Tibial artery (tissue), 4 donors: ENCODE measurements at places on chromosomes 7 and 10.
A peak's percentile ranks its signal among the peaks of the same experiment; 100 is the strongest.

- H3K36me3 ChIP-seq, result no peaks in the 10 kb centered on the region
- no peak for DNase-seq
- no peaks in the 10 kb centered on the region for H3K27me3 ChIP-seq
- no peak overlapping the region for H3K27ac ChIP-seq
Measured at GRCh38 chr10:96902731-96903358, 70.7 kb downstream of the LCOR start.

DNA sequence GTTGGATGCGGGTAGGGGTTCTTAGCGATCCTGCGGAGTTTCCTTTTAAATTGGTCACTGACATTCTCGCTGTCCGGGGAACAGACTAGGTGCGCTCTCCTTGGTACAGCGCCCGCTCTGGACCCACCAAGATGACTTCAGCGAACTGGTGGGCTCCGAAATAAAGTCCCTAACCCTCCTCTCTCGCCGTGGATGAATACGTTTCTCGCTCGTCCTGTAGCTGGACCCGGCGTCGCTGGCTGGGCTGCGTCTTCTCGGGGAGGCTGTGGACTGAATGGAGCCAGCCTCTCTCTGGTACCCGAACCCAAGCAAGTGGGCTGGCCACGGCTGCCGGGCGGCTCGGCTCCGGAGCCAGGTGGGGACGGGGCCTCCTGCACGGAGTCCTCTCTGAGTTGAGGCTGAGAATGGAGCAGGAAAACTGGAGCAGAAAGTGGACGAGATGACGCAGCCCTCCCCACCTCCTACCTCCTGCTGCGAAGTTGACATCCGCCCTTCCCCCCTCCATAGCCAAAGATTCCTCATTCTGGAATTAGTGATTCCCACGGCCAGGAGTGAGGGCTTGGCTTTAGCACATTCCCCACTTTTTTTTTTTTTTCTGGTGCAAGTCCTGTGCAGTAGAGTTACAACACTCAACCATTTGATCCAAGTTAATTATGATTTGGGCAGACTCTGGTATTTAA is 1.5 kb downstream of the UNC5B start:
- H3K4me3 ChIP-seq, result peak overlapping the region; percentile 88
- peaks cover 27% of the 10 kb centered on the region for H3K4me1 ChIP-seq
- no peaks in the 10 kb centered on the region for H3K27me3 ChIP-seq
- H3K36me3 ChIP-seq, result no peaks in the 10 kb centered on the region

GRCh38 chr7:76244781-76245391 is 43.2 kb downstream of the SRRM3 start:
- H3K4me1 ChIP-seq, result no peaks in the 10 kb centered on the region
- no peaks in the 10 kb centered on the region for H3K36me3 ChIP-seq
- no peak overlapping the region for H3K27ac ChIP-seq
- DNase-seq, result no peak

DNA sequence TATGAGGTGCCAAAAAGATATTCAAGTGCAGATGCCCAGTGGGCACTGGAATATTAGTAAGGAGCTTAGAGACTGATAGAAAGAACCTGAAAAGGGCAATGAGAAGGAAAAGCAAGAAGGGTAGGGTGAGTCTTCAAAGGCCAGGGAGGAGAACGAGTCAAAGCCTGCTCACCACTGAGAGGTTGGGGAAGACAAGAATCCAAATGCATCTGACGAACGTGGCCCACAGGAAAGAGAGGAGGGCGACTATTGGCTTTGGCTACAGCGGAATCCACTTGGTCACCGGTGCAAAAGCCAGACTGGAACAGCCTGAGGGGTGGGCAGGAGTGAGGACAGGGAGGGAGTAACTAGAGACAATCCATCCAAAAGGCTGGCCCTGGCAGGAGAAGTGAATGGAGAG is 216.7 kb upstream of the KLF14 start:
- DNase-seq, result no peak
- H3K4me1 ChIP-seq, result peaks cover 17% of the 10 kb centered on the region
- peaks cover 20% of the 10 kb centered on the region for H3K36me3 ChIP-seq
- H3K27me3 ChIP-seq, result no peaks in the 10 kb centered on the region
- no peak overlapping the region for H3K4me3 ChIP-seq

DNA sequence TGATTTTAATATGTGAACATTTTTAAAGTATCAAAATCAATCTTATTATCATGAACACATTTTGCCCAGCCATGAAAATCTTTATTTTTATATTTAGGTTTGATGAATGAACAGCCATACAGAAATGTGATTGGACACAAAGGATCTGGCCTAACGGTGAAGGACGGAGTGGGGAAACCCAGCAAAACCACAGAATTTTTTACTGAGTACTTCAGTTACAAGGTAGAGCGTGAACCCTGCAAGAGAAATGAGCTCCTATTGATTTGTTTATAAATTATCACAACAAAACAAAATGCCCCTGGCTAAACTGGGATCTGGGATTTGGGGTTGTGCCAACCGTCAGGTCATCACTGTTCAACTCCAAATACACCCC is 118.8 kb downstream of the JAZF1 start:
- H3K27me3 ChIP-seq, result no peaks in the 10 kb centered on the region
- no peak overlapping the region for H3K4me3 ChIP-seq
- no peaks in the 10 kb centered on the region for H3K4me1 ChIP-seq
- no peaks in the 10 kb centered on the region for H3K36me3 ChIP-seq

DNA sequence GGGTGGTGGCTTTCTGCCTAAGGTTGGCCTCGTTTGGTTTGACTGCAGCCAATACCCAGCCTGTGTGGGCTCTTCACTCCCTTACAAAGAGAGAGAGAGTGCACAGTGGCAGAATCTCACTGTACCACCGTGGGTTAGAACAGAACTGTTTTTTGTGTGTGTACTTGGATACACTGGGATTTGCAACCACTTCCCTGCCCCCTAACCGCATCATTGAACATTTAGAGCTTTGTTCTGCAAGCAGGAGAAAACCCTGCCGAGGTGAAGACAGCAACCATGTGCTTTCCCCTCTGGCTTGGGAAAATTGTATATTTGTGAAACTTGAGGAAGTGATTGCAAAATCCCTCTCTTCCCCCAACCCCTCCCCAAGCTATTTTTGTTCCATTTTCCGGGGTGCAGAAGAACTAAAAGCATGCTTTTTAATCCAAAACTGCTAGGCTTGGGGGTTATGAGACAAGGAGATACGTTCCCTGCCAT is 201.2 kb downstream of the TCF7L2 start:
- H3K36me3 ChIP-seq, result peaks cover 66% of the 10 kb centered on the region
- DNase-seq, result no peak
- H3K27ac ChIP-seq, result no peak overlapping the region
- no peak overlapping the region for H3K4me3 ChIP-seq
- H3K27me3 ChIP-seq, result no peaks in the 10 kb centered on the region
- peaks cover 2% of the 10 kb centered on the region for H3K4me1 ChIP-seq

DNA sequence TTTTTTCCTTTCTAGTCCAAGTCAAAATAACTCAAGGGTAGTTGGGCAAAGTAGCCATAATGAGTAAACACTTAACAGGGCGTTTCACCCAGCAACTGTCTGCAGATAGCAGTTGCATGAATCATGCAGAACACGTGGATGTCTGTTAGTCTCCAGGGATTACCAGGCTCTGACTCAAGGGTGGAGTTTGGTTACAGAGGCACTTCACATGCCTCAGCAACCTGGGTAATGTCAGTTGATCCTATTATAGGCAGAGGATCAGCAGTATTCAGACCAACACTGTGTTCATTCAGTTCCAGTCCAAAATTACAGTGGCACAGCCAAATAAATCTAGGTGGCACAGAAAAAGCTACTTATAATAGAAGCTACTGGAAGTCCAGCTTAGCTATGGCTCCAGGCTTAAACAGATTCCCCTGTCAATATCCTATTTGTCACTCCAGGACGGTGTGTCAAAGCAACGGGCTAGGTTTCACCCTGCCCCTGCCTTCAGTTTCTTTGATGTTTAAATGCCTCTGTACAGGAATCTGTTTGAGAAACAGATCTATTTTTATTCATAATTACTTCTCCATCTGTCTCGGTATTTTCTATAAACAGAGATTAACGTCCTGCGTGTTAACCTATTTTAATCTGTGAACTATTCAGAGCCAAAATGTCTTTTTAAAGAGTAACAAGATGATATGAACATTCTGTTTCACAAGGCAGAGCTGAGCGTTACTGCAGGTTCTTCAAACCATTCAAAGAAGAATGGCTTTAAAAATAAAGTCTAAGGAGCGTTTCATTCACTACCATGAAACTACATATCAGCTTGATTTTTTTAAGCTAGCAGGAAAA is 162.6 kb upstream of the AKR1E2 start:
- H3K27ac ChIP-seq, result peak overlapping the region; percentile 84
- no peaks in the 10 kb centered on the region for H3K27me3 ChIP-seq
- no peaks in the 10 kb centered on the region for H3K36me3 ChIP-seq
- H3K4me1 ChIP-seq, result no peaks in the 10 kb centered on the region
- peak; percentile 88 for DNase-seq

- no peak for DNase-seq
- no peaks in the 10 kb centered on the region for H3K36me3 ChIP-seq
- no peak overlapping the region for H3K4me3 ChIP-seq
- H3K4me1 ChIP-seq, result no peaks in the 10 kb centered on the region
- H3K27ac ChIP-seq, result no peak overlapping the region
Measured at GRCh38 chr10:35185260-35186034, 58.8 kb downstream of the CREM start.

DNA sequence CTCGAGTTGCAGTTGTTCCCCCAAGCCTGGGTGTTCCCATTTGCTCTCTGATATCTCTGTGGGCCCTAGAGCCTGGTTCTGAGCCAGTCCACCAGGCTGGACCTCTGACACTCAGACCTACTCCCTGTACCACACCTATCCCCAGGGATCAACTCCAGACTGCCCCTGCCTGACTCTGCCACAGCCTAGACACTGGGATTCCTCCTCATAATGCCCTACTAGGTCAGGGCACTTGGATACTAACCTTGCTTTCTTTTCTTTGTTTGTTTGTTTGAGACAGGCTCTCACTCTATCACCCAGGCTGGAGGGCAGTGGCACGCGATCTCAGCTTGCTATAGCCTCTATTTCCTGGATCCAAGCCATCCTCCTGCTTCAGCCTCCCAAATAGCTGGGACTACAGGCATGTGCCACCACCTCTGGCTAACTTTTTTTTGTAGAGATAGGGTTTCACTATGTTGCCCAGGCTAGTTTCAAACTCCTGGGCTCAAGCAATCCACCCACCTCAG is 30.8 kb upstream of the PDCD4 start:
- H3K4me3 ChIP-seq, result no peak overlapping the region
- no peaks in the 10 kb centered on the region for H3K36me3 ChIP-seq
- no peaks in the 10 kb centered on the region for H3K27me3 ChIP-seq

GRCh38 chr10:114715171-114715670 is 57.1 kb upstream of the ABLIM1 start:
- H3K4me1 ChIP-seq, result peaks cover 18% of the 10 kb centered on the region
- DNase-seq, result no peak
- no peaks in the 10 kb centered on the region for H3K27me3 ChIP-seq
- no peaks in the 10 kb centered on the region for H3K36me3 ChIP-seq
- peak overlapping the region; percentile 18 for H3K4me3 ChIP-seq
